ENCODE measurements at places on chromosomes 5 and 9. TPM values are rescaled to one million over a fixed set of nuclear protein-coding genes. Genes with fewer than 3 reads are reported as not detected.

The TMEM174 gene
- total RNA-seq, result not detected

The FOXD4L4 gene
- 0.04 TPM for total RNA-seq

The PDE6A gene
- total RNA-seq, result not detected

The RPL12 gene
- total RNA-seq, result 2,837 TPM

The MARCOL gene
- not detected for total RNA-seq

The DPYSL3 gene
- 87.5 TPM for total RNA-seq

The ARHGEF39 gene
- total RNA-seq, result 1.4 TPM

The TNFSF8 gene
- total RNA-seq, result 0.49 TPM

The AHRR gene
- 2.8 TPM for total RNA-seq
